ENCODE measurements at places on chromosomes 6 and 20.

GRCh38 chr6:121330516-121330915 is 3.8 kb downstream of the TBC1D32 start:
- DNase-seq = no peak

GRCh38 chr20:34530342-34530741 is 14.1 kb downstream of the DYNLRB1 start:
- DNase-seq = no peak

DNA sequence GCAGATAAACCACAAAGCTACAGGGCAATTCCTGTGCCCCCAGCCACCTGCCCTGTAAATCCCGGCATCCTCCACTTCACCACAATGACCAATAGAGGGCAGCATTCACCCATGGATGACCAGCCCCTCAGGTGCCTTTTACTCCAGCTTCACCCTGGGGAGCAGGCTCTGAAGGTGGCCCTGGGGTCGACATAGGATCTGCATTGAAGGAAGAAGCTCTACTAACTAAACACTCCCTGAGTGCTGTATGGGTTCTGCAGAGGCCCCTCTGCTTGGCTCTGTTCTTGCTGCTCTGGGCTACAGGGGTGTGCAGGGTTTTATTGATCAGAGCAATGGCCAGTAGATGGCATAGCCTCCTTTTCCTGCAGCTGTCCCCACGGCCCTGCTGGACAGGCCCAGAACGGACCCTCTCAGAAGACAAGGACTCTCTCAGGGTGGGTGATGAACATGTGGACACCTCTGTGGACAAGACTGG is 20.3 kb downstream of the CST4 start:
- no peak for DNase-seq

GRCh38 chr20:63850689-63851547 is 10.4 kb upstream of the ABHD16B start:
- no peak for DNase-seq

GRCh38 chr6:154749341-154749740 is 16.1 kb downstream of the SCAF8 start:
- DNase-seq = no peak

DNA sequence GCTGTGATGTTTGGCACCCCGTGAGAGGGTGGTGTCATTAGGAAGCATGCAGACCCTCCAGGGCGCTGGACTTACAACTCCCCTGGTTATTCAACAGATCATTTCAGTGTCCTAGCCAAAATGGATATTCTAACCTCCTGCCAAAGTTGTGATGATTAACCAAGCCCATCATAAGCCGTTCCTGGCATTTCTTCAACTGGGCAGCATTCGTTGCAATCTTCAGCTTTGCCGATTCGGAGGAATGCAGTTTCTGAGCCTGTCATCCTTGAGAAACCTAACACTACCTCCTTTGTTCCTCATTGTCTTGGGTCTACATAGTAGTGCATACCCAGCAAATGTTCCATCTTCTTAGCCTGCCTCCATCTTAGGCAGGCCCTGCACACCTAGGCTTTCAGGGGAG is 79.2 kb upstream of the MAP3K4 start:
- DNase-seq = no peak

GRCh38 chr20:58312836-58313235 is 3.3 kb downstream of the RAB22A start:
- DNase-seq = no peak

DNA sequence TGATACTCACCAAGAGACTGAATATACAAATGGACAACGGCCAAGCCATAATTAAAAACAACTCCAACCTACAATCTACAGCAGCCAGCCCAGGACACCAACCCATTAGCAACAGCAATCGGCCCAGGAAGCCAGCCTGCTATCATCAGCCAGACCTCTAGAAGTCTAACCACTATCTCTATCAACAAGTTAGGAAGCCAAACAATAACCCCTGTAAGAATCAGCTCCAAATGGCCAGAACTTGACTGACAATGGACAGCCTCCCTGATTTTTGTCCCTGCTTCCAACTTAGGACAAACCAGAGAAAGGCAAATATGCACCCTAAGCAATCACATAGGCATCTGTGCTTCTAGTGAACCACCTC is 511.8 kb upstream of the JARID2 start:
- DNase-seq = no peak

DNA sequence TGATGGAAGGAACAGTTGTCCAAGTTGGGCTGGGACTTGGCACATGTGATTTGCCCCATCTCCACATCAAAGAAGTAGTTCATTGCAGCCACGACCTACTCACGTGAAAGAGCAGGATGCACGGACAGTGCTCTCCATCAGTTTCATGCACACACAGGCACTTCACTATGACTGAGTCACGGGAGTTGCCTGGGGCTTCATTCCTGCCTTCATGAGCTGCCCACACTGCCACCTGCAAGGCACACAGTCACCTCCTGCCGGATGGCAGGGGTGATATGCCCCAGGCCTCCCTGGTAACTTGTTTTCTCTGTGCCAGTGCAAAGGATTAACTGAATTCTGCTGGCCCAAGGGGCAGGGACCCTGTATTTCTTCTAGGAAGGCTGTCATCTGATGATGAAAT is 22.8 kb downstream of the CST5 start:
- no peak for DNase-seq

GRCh38 chr20:25140968-25141367 is 54.5 kb upstream of the ENTPD6 start:
- DNase-seq = no peak

- no peak for DNase-seq
Observed at GRCh38 chr20:47136782-47137181, 219.7 kb downstream of the ZMYND8 start.

- DNase-seq = no peak
Observed at GRCh38 chr20:49851991-49852390, 39.4 kb downstream of the SLC9A8 start.

- no peak for DNase-seq
Observed at GRCh38 chr6:132907914-132908313, 93.5 kb downstream of the RPS12 start.

DNA sequence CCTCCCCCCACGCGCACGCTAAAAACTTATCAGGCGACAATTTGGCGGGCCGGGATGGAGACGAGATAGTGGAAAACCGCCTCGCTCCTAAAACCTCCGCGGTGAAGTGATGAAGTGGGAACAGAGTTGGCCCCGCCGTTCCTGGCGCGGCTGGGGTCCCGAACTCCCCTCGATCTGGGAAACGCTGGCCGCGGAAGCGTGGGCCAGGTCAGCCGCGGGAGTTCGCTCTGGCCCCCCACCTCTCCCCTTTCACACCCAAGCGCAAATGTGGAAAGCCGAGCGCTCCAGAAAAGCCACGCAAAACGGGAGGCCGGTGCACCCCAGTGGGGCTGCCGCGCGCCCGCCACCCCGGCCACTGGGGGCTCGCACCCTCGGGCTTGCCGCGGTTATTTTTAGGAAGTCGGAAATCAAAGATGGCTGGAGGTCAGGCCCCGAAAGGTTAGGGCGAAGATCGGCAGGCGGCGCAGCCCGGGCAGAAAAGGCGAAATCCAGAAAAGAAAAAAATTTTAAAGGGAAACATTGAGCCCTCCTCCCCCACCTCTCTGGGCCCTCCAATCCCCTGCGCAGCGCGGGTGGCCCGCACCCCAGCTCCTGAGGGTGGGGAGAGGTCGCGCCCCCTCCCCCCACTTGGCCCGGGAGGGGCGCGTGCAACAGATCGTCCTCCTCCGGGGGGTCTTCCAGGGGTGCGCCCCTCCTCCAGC is 1.0 kb downstream of the SALL4 start:
- no peak for DNase-seq

- DNase-seq = no peak
Observed at GRCh38 chr20:9590189-9590588, 75.8 kb downstream of the LAMP5 start.

- DNase-seq = no peak
Observed at GRCh38 chr20:57893366-57893999, 183.7 kb upstream of the PMEPA1 start.

DNA sequence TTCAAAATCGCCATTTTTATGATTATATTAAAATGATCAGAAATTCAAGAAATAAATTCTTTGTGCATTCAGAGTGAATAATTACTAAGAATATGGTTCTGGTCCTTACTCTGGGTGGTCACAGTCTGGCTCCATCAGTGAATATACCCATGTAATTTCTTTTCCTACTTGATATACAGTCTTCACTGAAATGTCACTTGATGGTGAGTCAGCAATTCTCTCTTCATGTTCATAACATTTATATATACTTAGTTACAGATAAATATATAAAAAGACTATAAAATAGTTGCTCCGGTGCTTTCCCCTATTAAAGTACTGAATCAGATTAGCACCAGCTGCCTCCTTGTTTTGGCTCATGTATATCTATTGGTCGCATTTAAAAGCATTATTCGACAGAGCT is 56.4 kb upstream of the MTRF1L start:
- DNase-seq = no peak

- no peak for DNase-seq
Observed at GRCh38 chr6:127195833-127196232, 70.8 kb upstream of the RNF146 start.

DNA sequence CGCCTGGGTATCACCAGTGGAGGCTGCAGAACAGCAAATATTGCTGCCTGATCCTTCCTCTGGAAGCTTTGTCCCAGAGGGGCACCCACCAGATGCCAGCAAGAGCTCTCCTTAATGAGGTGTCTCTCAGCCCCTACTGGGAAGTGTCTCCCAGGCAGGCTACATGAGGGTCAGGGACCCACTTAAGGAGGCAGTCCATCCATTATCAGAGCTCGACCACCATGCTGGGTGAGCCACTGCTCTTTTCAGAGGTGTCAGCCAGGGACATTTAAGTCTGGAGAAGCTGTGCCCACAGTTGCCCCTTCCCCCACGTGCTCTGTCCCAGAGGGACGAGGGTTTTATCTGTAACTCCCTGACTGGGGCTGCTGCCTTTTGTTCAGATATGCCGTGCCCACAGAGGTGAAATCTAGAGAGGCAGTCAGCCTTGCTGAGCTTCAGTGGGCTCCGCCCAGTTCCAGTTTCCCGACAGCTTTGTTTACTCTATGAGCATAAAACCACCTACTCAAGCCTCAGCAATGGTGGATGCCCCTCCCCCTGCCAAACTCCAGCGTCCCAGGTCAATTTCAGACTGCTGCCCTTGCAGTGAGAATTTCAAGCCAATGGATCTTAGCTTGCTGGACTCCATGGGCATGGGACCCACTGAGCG is 25.9 kb upstream of the AIG1 start:
- DNase-seq = no peak

DNA sequence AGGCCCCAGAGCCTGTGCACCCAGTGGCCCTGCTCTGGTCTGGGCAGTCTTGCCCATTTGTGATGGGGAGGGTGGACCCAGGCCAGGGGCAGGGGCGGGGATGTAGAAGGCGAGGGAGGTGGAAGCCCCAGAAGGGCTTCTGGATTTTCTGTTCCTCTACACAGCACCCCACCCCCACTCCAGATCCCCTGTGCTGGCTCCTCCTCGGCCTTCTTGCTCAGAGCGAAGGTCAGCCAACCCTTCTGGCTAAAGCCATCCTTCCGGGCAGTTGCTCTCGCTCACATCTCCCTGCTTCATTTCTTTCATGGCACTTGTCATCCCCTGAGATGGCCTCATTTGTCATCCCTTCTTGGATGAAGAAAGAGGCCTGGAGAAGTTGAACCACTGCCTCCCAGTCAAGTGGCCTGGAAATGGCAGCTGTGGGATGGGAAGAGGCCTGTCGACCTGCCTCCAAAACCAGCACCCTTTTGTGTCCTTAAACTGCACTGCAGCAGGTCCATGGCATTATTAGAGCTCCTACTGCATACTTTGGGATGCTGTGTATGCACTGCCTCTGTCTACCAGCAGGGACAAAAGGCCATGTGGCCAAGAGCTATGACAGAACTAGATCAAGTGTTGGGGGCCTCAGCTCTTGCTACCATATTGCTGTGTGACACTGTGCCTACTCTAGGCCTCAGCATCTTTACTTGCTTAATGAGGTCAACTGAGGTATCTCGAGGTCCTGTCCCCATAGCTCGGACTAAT is 19.9 kb downstream of the PEDS1 start:
- no peak for DNase-seq

DNA sequence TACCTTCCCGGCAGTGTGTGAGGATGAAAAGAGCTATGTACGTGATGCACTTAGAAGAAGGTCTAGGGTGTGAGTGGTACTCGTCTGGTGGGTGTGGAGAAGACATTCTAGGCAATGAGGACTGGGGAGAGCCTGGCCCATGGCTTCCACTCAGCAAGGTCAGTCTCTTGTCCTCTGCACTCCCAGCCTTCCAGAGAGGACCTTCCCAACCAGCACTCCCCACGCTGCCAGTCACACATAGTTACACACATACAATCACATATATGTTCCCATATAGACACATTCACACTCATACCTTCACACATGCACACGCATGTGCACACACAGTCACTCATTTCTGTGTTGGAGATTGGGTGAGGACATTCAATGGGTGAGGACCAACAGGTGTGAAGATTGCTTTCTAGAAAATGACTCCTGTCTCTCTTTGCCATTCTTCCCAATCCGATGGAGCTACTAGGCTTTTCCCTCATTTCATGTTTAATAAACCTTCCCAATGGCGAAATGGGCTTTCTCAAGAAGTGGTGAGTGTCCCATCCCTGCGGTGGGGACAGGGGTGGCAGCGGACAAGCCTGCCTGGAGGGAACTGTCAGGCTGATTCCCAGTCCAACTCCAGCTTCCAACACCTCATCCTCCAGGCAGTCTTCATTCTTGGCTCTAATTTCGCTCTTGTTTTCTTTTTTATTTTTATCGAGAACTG is 30.4 kb downstream of the SRSF3 start:
- DNase-seq = no peak

- DNase-seq = no peak
Observed at GRCh38 chr6:118525913-118526780, 21.9 kb upstream of the PLN start.

DNA sequence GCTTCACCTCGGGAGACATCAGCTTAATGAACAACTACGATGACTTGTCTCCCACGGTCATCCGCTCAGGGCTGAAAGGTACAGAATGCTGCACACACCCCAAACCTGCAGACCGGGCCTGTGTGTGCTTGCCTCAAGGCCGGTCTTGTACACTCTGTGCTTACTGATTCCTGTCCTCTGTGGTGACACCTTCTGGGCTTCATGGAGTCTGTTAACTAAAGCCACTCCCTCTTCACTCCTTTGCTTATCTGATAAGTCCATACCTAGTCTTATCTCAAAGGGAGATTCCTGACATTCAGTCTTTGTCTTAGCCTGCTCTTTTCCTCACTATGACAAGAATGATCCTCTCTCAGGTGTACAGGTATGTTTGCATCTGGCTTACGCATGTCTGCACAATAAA is 107.7 kb upstream of the TMEM181 start:
- no peak for DNase-seq

GRCh38 chr6:111338843-111339242 is 144.2 kb downstream of the REV3L start:
- DNase-seq = no peak

DNA sequence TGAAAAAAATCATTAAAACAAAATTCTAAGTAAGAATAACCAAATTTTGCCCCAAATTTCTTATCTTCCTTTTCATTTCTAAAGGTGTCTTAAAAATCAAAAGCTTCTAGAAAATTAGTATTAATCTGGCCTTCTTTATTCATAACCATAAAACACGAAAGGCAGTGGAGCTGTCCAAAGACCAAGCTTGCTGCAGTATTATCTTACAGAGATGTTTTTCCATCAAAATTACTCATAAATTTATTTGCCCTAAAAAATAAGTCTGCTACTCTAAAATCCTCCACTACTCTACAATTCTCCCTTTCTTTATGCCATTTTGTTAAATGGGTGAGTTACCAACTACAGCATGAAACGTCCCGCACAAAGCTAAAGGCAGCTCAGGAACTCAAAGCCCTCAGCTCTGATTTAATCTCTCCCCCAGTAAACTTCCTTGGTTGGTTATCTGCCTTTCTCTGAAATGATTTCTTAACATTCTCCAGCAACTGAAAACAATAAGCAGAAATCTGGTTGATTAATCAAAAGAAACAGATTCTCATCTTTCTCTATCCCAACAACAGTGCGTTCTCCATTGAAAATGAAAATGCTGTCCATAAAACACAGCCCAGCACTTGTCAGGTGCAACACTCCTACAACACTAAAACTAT is 2.1 kb downstream of the USP49 start:
- no peak for DNase-seq

Measured in cortex of kidney (tissue), 1 donor.